ENCODE measurements at places on chromosomes 3 and 15.

DNA sequence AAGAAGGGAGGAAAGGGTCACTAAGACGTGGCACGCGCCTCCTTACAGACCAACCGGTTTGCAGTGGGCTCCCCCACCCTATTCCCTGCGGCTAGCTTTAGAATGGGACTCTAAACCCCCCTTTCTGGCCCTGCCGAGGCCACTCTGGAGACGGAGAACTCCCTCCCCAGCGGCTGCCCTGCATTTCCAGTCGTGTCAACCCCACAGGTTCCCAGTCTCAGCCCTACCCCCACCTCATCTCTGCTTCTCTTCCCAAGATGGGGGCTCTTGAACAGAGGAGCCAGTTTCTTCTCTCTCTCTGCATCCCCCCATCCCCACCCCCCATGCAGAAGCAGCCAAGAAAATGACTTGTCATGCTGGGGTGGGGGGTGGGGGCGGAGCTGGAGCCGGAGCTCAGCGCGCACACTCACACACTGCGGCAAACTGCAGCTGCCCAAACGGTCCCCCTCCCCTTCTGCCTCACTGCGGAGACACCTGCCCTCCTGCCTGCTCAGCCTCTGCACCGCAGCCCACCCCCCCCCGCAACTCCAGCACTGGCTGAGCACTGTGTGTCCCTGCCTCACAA, 871 bp downstream of the MAP1A start:
- no peak for DNase-seq

- DNase-seq: no peak
Measured at GRCh38 chr3:64080616-64081234, 57.4 kb upstream of the PSMD6 start.

DNA sequence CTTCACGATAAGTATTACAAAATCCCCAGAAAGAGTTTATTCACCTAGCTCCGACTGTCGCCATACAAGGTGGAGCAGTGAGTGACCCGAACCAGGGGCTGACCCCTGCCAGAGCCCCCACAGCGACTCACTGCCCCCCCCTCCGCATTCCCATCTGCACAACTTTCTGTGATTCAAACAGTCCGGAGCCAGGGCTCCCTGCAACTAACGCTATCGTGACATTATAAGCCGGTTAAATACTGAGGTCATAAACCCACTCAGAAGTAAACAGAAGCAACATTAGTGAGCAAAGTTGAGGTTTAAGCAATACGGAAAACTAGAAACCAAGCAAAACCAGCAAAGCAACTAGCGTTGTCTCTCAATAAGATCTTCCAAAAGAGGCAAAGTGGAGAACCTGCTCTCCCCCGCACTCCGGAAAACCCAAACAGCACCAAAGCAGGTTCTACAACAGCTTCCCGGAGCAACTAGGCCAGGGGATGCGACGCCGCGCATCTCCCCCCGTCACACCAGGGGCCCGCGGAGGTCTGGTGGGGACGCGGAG, 642 bp downstream of the SCAP start:
- DNase-seq: peak; percentile 28

GRCh38 chr3:139732729-139733128, 55.0 kb upstream of the NMNAT3 start:
- no peak for DNase-seq

DNA sequence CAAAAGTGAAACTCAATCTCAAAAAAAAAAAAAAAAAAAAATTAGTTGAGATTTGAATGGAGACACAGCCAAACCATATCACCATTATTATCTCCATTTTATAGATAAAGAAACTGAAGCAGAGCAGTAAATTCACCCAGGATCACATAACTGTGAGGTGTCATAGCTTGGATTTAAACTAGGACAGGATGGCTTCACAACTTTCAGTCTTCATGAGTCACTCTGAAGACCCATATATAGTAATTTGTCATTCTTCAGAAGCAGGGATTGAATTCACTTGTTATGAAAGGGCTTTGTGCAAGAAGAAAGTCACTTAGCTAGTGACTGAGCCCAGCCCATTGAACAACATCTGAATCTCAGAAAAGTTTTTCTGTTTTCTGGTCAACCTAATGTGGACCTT, 60.5 kb upstream of the LRIG1 start:
- DNase-seq: no peak

DNA sequence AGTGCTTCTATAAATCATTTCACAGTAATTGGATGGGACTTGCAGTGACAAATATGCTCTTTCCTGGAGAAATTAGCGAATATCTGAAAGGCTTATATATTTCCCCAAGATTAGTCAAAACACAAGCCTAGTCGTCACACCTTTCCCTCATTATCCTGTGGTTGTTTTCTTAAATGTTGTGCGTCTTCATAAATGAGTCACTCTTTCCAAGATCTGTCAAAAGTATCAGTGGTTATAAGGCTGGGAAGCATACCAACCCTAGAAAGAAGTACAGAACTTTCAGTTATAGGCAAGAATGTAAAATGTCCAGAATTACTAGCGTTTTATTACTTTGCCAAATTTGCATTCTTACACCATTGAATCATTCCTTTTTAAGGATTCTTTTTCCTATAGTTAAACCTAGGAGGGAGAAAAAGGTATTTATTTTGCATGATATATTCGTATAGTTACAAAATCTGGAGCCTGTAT, 33.6 kb downstream of the TMEM212 start:
- DNase-seq: no peak

DNA sequence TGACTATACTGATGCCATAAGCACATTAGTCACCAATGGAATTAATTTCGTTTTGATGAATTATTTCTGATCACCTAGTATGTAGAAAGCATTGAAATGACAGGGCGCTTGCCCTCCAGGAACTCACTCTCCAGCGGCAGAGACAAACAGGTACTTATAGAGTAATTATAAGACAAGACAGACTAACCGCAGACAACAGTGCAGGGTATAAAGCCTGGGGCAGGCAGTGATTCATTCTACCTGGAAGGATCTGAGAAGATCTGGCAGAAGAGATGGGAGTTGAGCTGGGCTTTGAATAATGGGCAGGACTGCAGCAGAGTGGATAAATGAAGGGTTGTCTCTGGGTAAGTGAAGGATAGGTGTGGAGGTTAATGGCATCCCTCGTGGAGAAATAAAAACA, 331.8 kb downstream of the FGF12 start:
- DNase-seq: no peak

DNA sequence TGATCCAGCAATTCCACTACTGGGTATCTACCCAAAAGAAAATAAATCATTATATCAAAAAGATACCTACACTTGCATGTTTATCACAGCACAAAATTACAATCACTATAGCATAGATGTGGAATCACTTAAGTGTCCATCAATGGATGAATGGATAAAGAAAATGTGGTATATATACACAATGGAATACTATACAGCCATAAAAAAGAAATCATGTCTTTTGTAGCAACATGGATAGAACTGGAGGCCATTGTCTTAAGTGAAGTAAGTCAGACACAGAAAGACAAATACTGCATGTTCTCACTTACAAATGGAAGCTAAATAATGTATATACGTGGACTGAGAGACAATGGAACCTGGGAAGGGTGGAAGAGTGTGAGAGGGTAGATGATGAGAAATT, 28.3 kb upstream of the PFN2 start:
- no peak for DNase-seq

- DNase-seq: no peak
Measured at GRCh38 chr15:46420990-46421389, 786.2 kb downstream of the SQOR start.

DNA sequence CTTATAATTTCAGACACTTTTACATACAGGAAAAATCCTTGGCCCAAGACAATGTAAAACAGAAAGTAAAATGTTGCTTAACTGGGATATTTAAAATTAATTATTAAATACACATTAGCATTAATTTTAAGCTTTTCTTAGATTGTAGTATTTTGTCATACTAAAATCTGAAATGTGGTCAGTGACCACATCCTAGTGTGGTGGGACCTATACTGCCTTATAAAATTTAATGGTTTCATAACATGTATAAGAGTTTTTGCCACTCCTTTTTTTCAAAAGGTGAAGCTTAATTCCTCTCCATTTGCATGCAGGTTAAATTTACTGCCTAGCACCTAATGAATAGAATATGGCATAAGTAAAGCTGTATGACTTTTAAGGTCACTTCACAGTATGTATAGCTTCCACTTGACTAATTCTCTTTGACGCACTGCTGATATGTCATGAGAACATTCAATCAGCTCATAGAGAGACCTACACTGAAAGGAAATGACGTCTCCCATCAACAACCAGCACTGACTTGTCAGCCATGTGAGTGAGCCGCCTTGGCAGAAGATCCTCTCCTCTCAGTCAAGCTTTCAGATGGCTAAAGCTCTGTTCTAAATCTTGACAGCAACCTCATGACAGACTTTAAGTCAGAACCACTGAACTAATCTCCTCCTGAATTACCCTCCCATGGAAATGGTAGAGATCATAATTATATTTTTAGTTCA, 847.8 kb downstream of the SI start:
- no peak for DNase-seq

- DNase-seq: peak; percentile 73
Measured at GRCh38 chr3:31534065-31534425, 1.3 kb downstream of the STT3B start.

- no peak for DNase-seq
Measured at GRCh38 chr3:71332813-71333212, 250.7 kb downstream of the FOXP1 start.

GRCh38 chr3:134350266-134350665, 24.0 kb downstream of the AMOTL2 start:
- DNase-seq: no peak

GRCh38 chr3:115710799-115711198, 87.5 kb downstream of the GAP43 start:
- no peak for DNase-seq

DNA sequence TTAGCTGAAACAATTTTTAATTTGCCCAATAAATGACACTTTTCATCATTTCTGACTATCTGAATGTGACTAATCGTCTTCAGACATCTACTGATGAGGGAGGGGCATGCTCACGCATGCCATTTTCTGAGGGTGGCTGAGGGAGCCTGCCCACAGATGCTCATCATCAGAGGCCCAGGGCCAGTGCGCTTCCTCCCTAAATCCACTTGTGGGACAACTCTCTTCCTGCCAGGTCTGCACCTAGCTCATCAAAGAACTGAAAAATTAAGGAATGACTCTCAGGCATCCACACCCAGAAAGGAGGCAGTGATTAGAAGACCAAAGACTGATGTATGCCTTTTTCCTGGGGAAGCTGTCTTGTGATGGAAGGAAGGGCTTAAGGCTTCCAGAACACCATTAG, 22.8 kb downstream of the RTP3 start:
- no peak for DNase-seq

DNA sequence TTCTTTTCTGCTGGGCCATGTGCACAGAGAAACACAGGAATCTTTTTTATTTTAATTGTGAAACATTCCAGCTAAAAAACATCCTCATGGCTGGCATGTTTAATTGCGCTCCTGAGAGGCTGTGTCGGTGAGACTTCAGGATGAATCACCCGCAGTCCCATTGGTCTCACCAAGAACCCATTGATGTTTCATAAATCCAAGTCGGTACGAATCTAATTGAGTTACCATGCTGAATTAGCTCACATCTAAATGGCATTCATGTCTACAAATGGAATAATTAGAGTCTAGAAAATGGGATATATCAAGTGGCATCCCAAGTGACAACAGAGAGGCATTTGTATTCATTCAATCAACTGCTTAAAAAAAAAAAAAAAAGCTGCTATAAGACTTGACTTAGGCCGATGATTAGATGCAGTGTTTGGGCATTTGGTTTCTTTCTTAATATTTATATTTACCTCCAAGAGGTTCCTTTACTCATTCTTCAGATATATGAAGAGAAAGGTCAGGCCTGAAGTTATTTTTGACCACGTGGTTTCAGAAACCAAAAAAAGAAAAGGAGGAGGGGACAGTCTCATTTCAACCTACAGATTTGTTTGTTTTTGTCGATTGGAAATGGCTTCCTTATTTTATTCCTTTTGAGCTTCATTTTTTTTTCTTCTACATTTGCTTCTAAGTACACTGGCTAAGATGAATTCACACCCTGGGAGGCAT, 79.1 kb upstream of the FOXB1 start:
- no peak for DNase-seq

- no peak for DNase-seq
Measured at GRCh38 chr15:80155001-80155377, 2.2 kb downstream of the FAH start.

DNA sequence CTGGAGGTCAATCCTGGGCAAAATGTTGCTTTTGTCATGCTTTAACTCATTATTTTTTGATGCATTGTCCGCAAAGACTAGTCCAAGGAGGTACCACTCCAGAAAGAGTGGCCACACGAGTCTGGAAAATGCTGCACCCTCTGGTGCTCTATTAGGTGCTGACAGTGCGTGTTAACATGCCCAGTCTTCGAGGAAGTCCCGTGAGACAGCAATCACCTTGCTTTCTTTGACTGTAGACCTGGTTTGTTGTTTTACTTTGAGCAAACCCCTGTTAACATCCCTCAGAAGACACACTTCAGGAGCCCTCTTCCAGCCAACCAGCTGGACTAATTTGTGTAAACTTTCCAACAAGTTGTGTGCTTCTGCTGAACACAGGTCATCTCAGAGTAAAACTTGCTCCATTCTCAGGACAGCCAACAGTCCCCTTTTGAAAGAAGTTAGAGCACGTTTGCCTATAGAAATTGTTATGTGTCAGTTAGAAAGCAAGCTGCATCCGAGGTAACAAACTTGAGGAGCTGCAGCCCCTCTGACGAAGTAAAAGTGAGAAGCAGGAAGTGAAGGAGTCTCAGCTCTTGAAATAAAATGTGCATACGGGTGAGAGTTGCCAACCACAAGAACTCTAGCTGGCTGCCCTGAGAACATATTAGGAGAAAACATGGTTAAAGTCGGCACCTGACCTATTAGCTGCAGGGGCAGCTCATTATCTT, 205.0 kb downstream of the LPP start:
- peak; percentile 59 for DNase-seq

- peak; percentile 82 for DNase-seq
Measured at GRCh38 chr3:63818282-63819150, 583 bp upstream of the C3orf49 start.

- peak; percentile 15 for DNase-seq
Measured at GRCh38 chr3:153209596-153209995, 47.6 kb downstream of the RAP2B start.

- DNase-seq: no peak
Measured at GRCh38 chr3:189363590-189364255, 192.0 kb downstream of the TPRG1 start.

- no peak for DNase-seq
Measured at GRCh38 chr3:158804441-158804840, 2.6 kb downstream of the MFSD1 start.

DNA sequence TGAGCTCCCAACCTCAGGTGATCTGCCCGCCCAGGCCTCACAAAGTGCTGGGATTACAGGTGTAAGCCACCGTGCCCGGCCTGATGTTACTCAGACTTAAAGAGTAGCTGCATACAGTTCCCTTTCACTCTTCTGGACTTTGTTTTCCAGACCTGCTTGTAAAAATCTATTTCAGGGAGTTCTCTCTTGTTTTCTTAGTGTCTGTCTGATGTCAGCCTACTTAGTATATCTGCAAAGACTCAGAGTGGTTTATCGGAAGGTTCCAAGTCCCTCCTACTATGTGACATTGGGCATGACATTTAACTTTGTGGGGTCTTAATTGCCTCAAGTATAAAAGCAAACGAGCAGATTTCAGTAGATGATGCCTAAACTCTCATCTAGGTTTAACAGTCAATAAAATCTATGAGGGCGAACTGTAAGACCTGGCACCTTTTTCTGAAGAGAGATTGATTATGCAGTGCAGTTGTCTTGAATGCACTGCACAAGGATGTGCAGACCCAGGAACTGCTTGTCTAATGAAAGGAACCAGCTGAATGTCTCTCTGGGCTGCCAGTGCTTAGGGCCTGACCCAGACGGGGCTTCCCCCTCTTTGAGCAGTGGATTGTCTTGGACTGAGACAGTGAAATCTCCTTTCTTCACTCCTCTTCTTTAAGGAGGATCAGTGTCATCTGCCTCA, 301.4 kb downstream of the PTPRG start:
- DNase-seq: no peak

Data from Kasumi-1 (cell line).